Smooth muscle cell of trachea (primary cell): ENCODE measurements at places on chromosomes 11 and 22. TPM values are rescaled to one million over a fixed set of nuclear protein-coding genes. Genes with fewer than 3 reads are reported as not detected.

The APLNR gene
- total RNA-seq = 0.17 TPM in 1 of 2 replicates, not detected in the other

The GGTLC3 gene
- not detected in 2 replicates for total RNA-seq

The DDTL gene
- total RNA-seq = 1.6 and 2.0 TPM in 2 replicates

The GRAP2 gene
- not detected in 2 replicates for total RNA-seq

The YIF1A gene
- total RNA-seq = 143 and 179 TPM in 2 replicates

The EIF3D gene
- total RNA-seq = 431 and 486 TPM in 2 replicates

The CHADL gene
- 0.73 and 5.0 TPM in 2 replicates for total RNA-seq

The CLDN5 gene
- total RNA-seq = 0.17 and 2.2 TPM in 2 replicates

The CREB3L1 gene
- total RNA-seq = 42.3 and 56.1 TPM in 2 replicates

The CAVIN3 gene
- total RNA-seq = 301 and 798 TPM in 2 replicates

The P2RY2 gene
- total RNA-seq = not detected in 2 replicates

The FAM111B gene
- total RNA-seq = 0.17 and 8.7 TPM in 2 replicates

The F2 gene
- 0.17 TPM in 1 of 2 replicates, not detected in the other for total RNA-seq

The OR52N2 gene
- not detected in 2 replicates for total RNA-seq

The CARD18 gene
- not detected in 2 replicates for total RNA-seq

The PNPLA5 gene
- total RNA-seq = 0.50 TPM in 1 of 2 replicates, not detected in the other

The MMP27 gene
- total RNA-seq = 0.44 TPM in 1 of 2 replicates, not detected in the other

The INPP5J gene
- under 0.01 and 0.73 TPM in 2 replicates for total RNA-seq

The MOGAT2 gene
- total RNA-seq = not detected in 2 replicates

The BTG4 gene
- total RNA-seq = not detected in 2 replicates

The LSP1 gene
- 3.2 and 19.0 TPM in 2 replicates for total RNA-seq

The FGF19 gene
- not detected in 2 replicates for total RNA-seq

The FOLH1 gene
- total RNA-seq = 0.17 TPM in 1 of 2 replicates, not detected in the other

The SLC22A12 gene
- not detected in 2 replicates for total RNA-seq

The TECTA gene
- total RNA-seq = 0.87 and 0.99 TPM in 2 replicates
